Activated T-cell treated with anti-CD3 and anti-CD28 coated beads, Interleukin-2, amount 50 U/mL, for 72 hours (primary cell): ENCODE measurements at places on chromosomes 6 and 20. TPM values are rescaled to one million over a fixed set of nuclear protein-coding genes. Genes with fewer than 3 reads are reported as not detected.
A peak's percentile ranks its signal among the peaks of the same experiment; 100 is the strongest.

DNA sequence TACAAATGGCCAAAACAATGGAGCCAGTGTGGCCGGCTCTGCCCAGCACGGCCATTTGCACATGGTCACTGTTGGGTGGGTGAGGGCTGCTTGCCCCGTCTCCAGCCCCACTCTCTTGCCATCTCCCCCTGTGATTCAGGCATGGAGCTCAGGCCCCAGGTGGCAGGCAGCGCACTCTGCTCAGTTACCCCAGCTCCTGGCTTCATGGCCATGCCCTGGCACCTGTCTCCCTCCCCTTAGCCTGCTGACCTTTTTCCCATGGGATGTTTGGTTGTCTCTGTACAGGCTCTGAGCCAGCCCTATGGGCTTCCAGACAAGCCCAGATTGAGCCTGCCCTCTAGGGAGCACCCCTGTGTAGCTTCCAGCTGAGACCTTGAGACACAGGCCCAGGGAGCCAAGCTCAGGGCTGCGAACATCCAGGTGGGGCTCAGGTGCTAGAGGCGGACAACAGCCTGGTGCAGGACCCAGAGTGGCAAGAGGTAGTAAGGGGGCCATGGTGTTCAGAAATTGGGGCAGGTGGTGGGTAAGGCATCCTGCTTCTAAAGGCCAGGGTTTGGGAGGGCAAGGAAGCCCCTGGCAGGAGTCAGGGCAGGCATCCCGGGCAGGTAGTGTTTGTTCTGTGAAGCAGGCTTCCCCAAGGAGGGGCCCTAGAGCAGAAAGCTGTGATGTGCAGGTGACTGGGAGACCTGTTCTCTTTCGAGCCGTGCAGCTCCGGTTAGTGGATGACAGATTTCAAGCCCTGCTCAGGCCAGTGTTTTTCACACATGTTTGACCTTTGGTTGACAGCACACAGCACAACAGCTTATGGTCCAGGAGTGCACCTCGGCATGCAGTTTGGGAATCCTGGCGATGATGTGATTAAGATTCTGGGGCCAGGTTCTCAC, 17.7 kb downstream of the SYNJ2 start:
- H3K27me3 ChIP-seq, result no peaks in the 10 kb centered on the region
- no peak overlapping the region for H3K27ac ChIP-seq
- H3K36me3 ChIP-seq, result no peaks in the 10 kb centered on the region
- no peak for DNase-seq
- no peak overlapping the region for H3K4me3 ChIP-seq

DNA sequence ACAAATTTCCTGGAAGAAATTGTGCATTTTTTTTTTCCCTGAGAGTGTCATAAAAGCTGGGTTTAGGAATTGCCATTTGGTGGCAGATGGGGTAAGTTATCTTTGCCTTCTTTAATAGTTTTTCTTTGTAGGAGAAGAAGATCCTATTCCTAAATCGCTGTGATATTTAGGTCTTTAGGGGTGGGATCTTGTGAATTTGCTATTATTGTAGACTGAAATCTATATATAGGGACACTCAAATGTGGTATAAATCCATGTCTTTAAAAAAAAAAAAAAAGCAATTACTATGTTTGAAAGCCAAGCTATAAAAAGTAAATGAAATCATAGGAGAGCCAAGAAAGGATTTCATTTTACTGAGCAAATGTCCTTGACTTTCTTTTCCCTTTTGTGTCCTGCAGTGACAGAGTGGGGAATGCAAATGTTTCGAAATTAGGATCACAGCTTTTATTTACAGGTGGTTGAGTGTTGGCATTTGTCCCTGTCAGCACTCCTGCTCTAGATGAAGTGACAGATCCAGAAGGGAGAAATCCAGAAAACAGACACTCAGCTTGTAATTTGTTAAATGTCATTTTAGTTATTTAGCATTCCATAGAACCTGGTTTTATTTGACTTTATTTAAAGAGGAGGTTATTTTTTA, 29.4 kb downstream of the TIAM2 start:
- no peak overlapping the region for H3K27ac ChIP-seq
- no peaks in the 10 kb centered on the region for H3K4me1 ChIP-seq
- no peak for DNase-seq
- no peak overlapping the region for H3K4me3 ChIP-seq

- no peak overlapping the region for H3K4me3 ChIP-seq
- H3K36me3 ChIP-seq, result no peaks in the 10 kb centered on the region
- DNase-seq, result no peak
- H3K4me1 ChIP-seq, result peaks cover 12% of the 10 kb centered on the region
- peaks cover 19% of the 10 kb centered on the region for H3K27me3 ChIP-seq
Measured at GRCh38 chr20:45919542-45920399, 7.8 kb upstream of the PLTP start.

The GPLD1 gene
- 0.82 TPM for total RNA-seq

DNA sequence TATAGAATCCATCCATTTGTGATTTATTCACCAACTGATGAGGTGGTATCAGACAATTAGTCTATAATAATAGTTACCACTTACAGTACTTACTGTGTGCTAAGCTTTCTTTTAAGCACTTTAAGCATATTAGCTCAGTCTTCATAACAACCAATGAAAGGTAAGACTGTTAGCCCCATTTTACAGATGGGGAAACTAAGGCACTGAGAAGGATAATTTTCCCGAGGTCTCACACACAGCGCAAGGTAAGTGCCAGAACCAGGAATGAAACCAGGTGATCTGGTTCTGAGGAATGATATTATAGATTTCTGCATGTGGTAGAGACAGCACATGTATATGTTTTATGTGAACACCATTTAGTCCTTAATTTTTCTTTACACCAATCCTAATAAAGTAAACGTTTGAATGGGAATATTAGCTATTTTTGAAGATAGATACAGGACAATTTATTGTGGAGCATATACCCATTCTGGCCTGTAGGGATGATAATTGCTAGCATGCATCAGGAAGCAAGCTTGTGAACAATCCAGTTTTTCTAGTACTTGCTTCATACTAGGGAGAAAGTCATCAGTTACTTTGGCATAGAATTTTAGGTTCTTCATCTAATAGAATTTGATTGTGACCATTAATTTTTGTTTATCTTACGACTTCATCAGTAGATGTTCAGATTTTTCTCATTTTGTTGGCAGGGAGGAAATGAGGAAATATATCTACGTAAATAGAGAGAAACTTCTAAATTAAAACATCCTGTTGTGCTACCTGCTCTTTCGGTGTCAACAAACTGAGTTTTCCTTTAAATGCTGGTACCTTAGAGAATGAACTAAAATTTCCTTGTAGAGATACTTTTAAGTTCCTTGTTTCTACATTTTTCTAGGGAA, 3.0 kb downstream of the YWHAB start:
- no peak for DNase-seq
- H3K4me3 ChIP-seq, result peak overlapping the region; percentile 97
- H3K27me3 ChIP-seq, result no peaks in the 10 kb centered on the region
- peak overlapping the region; percentile 92 for H3K27ac ChIP-seq
- peaks cover 30% of the 10 kb centered on the region for H3K36me3 ChIP-seq
- peaks cover 75% of the 10 kb centered on the region for H3K4me1 ChIP-seq

GRCh38 chr6:152100183-152100618, 292.7 kb downstream of the ESR1 start:
- H3K4me3 ChIP-seq, result no peak overlapping the region
- no peak overlapping the region for H3K27ac ChIP-seq
- DNase-seq, result no peak
- no peaks in the 10 kb centered on the region for H3K27me3 ChIP-seq

- peaks cover 48% of the 10 kb centered on the region for H3K4me1 ChIP-seq
- H3K4me3 ChIP-seq, result peak overlapping the region; percentile 100
- H3K27me3 ChIP-seq, result no peaks in the 10 kb centered on the region
- DNase-seq, result peak; percentile 79
Measured at GRCh38 chr6:24720131-24720603, 1.2 kb upstream of the C6orf62 start.

- no peaks in the 10 kb centered on the region for H3K4me1 ChIP-seq
- no peaks in the 10 kb centered on the region for H3K36me3 ChIP-seq
- peaks cover 14% of the 10 kb centered on the region for H3K27me3 ChIP-seq
Measured at GRCh38 chr6:167934426-167934864, 63.0 kb upstream of the KIF25 start.

The CFAP206 gene
- not detected for total RNA-seq

The ENTPD6 gene
- total RNA-seq, result 55.3 TPM

The RAD21L1 gene
- 0.21 TPM for total RNA-seq

GRCh38 chr6:170516783-170517616, 36.1 kb downstream of the PSMB1 start:
- H3K27me3 ChIP-seq, result peaks cover 48% of the 10 kb centered on the region
- peaks cover 5% of the 10 kb centered on the region for H3K4me1 ChIP-seq
- H3K4me3 ChIP-seq, result peak overlapping the region; percentile 57
- H3K27ac ChIP-seq, result no peak overlapping the region
- no peaks in the 10 kb centered on the region for H3K36me3 ChIP-seq
- DNase-seq, result peak; percentile 47

DNA sequence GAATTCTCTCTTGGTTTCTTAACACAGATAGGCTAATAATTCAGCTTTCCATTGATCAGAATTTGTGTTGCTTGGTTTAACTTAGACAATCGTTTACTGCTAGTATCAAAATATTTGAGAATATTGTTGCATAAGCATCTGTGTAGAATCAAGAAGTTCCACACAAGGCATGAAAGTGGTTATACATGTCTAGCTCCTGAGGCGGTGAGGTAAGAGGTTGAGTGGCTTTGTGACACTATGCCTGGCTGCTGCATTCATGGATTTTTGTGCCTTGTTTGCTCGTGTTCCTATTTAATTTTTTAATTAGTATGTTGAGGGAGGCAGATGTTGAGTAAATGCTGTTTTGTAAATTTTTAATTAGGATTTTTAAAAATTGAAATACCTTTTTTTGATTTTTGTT, 10.2 kb downstream of the PKIB start:
- H3K27me3 ChIP-seq, result peaks cover 25% of the 10 kb centered on the region
- H3K4me3 ChIP-seq, result no peak overlapping the region
- H3K36me3 ChIP-seq, result no peaks in the 10 kb centered on the region
- no peaks in the 10 kb centered on the region for H3K4me1 ChIP-seq
- DNase-seq, result no peak
- no peak overlapping the region for H3K27ac ChIP-seq

DNA sequence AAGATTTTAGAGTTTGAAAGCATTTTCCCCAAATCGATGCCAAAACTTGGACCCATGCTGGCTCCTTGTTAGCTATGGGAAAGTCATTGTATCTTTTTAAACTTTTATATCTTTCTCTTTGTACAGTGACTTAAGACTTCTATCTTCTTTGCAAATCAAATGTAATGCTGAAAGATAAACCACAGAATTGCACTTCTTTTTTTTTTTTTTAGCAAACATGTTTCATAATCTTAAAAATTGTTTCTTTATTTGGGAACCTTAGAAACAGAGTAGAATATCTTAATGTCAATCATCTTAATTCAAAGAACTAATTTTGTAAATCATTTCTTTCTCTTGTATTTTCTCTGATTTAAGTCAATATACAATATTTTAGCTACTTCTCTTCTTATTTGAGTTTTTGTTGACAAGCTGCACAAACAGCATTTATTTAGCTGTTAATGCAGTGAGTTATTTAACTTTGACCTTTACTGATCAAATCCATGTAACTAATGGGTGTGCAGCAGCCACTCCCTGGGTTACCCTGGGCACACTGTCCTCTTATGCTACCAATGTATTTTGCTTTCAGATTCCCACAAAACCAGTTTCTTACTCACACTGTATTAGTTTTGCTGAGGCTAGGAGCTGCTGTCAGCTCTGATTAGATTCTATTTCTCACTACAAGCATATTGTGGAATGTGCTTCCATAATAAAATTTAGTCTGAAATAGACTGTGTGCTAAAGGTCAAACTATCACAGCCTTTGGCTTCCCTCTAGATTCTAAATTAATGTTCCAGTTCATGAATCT, 279.6 kb downstream of the ADGB start:
- H3K4me3 ChIP-seq, result no peak overlapping the region
- peaks cover 46% of the 10 kb centered on the region for H3K4me1 ChIP-seq
- no peaks in the 10 kb centered on the region for H3K27me3 ChIP-seq
- peaks cover 1% of the 10 kb centered on the region for H3K36me3 ChIP-seq
- no peak for DNase-seq
- no peak overlapping the region for H3K27ac ChIP-seq

DNA sequence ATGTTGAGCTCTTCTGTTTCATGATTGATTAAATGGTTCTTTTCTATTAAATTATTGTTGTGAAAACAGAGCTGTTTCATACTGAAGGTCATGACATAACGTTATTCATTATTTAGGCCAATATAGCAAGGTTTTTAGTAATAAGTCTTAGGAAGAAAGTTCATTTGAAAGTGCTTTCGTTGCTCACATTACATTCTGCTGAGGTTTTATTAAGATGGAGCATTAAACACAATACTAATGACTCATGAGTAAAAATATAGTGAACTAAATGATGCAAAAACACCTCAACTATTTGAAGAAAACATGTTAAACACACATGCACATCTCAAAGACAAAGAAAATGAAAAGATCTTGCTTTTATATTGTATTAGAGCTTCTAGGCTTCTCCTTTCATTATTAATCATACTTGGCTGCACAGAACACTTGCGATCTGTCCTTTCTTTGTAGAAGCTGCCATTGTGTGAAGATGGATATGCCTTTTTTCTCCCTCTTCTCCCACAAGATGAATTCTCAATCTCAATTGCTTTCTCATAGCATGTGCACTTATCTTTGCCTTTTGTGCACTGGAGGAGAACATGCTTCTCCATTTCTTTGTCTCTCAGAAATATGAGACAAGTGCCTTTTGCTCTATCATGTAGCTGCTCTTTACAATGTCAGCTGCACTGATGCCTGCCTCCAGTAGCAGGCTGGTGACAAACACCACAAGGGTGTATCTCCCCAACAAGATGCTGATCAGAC, 312.4 kb downstream of the PHF3 start:
- no peaks in the 10 kb centered on the region for H3K4me1 ChIP-seq
- H3K36me3 ChIP-seq, result no peaks in the 10 kb centered on the region
- no peak overlapping the region for H3K27ac ChIP-seq
- no peak for DNase-seq

DNA sequence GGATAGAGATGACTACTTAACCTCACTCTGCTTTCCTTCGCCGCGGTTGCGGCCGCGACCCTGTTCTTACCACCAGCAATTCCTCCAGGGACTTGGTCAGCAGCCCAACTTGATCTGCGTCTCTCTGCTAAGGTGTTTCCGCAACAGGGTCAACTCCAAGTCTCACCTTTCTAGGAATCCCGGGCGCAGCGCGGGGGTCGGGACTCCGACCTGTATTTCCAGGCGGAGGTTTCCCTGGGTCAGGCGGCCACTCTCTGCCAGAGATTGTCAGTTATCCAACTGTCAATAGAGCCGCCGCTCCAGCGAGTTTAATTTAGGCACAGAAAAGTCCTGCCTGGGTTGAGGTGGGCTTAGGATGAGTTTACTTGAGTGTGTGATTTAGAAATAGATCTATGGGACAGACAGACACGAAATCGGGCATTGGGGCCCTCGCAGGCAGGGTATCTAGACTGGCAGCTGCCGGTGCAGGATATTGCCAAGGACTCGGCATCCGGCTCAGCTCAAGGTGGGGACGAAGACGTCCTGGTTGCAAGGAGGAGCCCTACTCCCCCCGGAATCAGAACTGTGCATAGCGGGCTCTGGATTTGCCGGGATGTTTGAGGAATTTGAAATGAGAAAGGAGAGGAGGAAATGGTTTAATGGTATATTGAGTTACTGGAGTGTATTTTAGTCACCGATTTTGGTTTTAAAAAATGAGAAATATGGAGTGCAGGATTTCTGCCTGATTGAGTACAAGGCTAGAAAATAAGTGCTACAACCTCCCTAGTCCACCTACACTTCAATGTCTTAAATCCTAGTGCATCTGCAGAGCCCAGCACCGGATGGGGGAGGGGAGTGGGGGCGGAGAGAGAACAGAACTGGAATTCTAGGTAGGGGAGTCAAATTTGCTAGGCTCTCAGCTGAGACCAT, 23.7 kb downstream of the POM121L2 start:
- no peak for DNase-seq
- peaks cover 95% of the 10 kb centered on the region for H3K27me3 ChIP-seq
- no peak overlapping the region for H3K27ac ChIP-seq
- peak overlapping the region; percentile 40 for H3K4me3 ChIP-seq

GRCh38 chr20:58538752-58539151, 23.6 kb upstream of the APCDD1L start:
- no peak overlapping the region for H3K27ac ChIP-seq
- H3K4me3 ChIP-seq, result no peak overlapping the region
- peak; percentile 21 for DNase-seq
- peaks cover 21% of the 10 kb centered on the region for H3K27me3 ChIP-seq
